ENCODE measurements at places on chromosomes 4 and X.
A peak's percentile ranks its signal among the peaks of the same experiment; 100 is the strongest.

GRCh38 chrX:69280933-69281332 lies 115.7 kb upstream of the PJA1 start:
- no peak for DNase-seq

- peak; percentile 53 for DNase-seq
Observed at GRCh38 chr4:151822331-151822730, 61.5 kb upstream of the GATB start.

DNA sequence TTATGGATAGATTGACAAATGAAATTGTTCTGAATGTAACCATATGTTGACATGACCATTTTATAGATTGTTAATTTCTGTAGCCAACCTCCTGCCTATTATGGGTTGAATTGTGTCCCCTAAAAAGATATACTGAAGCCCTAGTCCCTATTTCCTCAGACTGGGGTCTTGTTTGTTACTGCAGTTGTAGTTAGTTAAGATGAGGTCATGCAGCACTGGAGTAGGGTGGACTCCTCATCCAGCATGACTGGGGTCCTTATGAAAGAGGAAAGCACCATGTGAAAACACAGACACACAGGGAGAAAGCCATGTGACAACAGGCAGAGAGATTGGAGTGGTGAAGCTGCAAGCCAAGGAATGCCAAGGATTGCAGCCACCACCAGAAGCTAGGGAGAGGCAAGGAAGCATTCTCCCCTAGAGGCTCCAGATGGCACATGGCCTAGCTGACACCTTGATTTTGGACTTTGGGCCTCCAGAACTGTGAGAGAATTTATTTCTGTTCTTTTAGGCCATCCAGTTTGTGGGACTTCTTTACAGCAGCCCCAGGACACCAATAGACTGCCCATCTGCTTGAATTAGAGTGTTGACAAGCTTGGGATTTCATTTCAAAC lies 14.0 kb downstream of the MTM1 start:
- DNase-seq: no peak

DNA sequence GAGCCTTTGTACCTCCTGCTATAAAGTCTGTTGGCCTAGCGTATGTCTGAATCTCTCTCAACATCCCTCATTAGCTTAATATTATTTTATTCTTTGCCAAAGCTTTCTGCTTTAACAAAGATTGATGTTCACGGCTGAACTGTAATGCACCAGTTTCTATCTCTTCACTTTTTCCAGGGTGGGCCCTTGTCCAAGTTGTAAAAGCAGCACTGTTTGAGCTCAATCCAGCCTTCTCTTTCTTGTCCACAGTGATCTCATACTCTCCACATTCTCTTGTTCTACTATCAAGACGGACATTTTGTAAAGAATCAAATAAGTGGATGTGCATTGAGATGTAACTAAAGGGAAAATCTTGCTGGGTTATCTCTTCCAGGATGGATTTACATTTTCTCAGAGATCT lies 34.4 kb upstream of the RTL3 start:
- no peak for DNase-seq

DNA sequence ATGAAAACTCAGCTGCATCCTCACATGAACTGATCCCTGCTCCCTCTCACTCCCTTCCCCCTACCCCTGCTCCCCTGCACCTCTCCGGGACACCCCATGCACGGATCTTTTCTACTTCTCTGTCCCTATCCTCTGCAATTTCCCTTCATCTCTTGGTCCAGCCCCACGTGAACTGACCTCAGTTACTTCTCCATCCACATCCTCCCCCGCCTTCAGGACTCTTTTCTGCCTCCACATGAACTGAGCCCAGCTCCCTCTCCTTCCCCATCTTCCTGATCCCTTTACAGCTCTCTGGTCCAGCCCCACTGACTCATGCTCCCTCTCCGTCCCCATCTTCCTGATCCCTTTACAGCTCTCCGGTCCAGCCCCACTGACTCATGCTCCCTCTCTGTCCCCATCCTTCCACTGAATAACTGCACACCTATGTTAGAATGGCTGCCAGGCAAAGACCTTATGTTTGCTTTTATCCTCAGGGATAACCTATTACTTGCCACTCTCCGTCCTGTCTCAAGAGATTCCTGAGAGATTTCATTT lies 5.6 kb downstream of the CETN2 start:
- no peak for DNase-seq

- no peak for DNase-seq
Observed at GRCh38 chr4:133129237-133129636, 19.9 kb upstream of the PCDH10 start.

GRCh38 chr4:90841676-90842075 lies 714.5 kb downstream of the CCSER1 start:
- DNase-seq: no peak

GRCh38 chrX:136256026-136256425 lies 4.8 kb upstream of the MAP7D3 start:
- DNase-seq: no peak

DNA sequence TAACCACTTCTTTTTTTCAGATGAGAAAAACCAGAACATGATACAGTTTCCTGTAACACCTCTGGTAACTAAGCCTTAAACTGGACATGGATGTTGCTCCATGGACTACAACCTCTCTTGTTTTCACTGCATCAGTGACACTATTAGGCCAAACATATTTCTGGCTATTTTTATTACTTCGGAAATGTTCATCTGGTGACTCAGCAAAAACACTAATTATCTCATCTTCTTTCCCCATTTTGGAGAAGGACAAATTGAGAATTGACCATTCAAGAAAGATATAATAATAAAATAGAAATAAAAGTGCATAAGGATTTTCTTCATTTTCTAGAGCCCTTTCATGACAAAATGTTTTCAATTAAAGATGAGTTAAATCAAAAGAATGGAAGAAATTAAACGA lies 361.9 kb upstream of the TECRL start:
- no peak for DNase-seq

GRCh38 chr4:155085843-155086530 lies 122.4 kb upstream of the NPY2R start:
- DNase-seq: no peak

DNA sequence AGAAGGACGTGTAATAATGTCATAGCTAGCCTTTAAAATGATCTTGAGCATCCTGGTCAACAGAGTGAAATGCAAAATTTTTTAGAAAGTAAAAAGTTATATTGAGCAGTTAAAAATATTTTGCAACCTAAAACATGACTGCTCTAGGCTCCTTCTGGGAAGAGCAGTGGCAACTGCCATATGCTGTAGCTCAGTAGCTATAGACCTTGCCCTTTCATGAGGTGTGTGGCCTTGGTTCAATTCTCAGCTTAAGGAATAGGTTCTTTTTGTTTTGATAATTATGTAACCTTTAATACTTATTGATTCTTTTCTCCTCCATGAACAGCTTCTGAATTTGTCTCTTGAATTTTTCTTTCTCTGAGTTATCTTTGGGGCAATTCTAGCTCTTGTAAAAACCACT lies 105.0 kb downstream of the ARSJ start:
- DNase-seq: no peak

- no peak for DNase-seq
Observed at GRCh38 chr4:100511896-100512295, 5.9 kb downstream of the EMCN start.

DNA sequence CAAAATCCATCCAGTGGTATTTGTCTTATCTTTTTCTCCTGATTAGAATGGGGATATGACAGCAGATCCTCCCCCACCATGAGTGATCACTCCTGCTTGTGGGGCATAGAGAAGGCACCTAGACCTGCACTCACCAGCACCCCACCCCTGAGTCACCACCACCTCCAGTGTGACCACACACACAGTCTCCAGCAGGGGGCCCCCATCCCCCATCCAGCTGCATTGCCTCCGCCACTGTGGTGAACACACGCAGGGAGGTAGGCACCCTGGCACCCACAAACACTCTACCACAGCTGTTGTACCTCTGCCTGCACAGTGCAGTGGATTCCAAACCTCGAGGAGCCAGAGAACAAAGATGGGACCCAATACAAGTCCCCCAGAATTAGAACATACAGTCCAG lies 9.0 kb upstream of the MAGEA8 start:
- no peak for DNase-seq

GRCh38 chr4:148332486-148332885 lies 109.7 kb downstream of the NR3C2 start:
- no peak for DNase-seq

DNA sequence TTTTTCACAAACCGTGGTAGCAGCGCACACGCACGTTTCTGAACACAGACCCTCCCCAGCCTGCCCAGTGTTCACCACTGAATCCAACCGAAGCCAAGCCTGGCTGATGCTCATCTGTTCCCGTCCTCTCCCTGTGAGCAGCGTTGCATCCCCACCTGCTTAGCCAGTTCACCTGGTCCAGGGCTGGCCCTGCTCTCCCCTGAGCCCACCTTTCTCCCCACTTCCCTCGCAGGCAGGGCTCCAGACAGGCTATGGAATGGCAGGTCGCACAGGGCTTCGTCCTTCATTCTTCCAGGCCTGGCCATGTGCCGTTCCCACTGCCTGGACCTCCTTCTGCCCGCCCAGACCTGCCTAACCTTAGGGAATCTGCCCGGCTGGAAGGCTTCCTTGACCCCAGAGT lies 246.9 kb downstream of the EVC2 start:
- no peak for DNase-seq

- no peak for DNase-seq
Observed at GRCh38 chr4:127501103-127501502, 131.7 kb upstream of the INTU start.

DNA sequence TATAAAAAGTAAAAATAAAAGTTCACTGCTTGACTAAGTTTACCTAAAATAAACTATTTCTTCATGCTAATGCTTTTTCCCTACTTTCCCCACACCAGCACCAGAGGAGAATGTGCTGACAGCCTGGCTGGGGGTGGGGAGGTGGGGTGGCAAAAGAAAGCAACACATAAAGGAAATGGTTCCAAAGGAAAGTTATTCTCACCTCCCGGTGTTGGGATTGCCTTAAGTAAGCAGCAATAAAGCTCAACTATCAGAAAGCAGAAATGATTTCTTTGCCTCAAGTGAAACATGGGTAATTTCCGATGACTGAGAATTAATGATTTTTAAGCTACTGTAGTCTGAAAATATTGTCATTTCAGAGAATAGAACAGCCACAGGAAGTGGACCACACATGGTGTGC lies 84.5 kb upstream of the DKK2 start:
- DNase-seq: no peak

GRCh38 chrX:23732704-23733103 lies 10.4 kb downstream of the ACOT9 start:
- DNase-seq: no peak

GRCh38 chrX:75115707-75116413 lies 40.2 kb downstream of the ABCB7 start:
- no peak for DNase-seq

DNA sequence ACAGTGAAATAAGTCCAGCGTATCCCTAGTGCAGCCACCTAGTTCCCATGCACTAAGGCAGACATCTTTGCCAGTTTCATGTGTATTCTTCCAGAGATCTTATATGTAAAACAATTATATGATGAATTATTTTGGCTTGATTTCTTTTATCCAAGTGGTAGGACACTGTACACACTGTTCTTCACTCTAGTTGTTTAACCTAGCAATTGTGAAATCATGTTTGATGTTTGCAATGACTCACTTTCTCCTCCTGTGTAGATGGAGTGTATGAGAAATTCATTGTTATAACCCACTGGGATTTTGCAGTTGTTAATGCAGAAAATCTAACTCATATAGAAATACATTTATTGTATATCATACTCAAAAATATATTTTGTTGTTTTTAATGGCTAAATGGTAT lies 17.5 kb upstream of the TBC1D1 start:
- DNase-seq: peak; percentile 28

GRCh38 chrX:119686087-119686691 lies 6.8 kb downstream of the SEPTIN6 start:
- DNase-seq: peak; percentile 38

- no peak for DNase-seq
Observed at GRCh38 chr4:74385386-74385785, 20.4 kb downstream of the EREG start.

DNA sequence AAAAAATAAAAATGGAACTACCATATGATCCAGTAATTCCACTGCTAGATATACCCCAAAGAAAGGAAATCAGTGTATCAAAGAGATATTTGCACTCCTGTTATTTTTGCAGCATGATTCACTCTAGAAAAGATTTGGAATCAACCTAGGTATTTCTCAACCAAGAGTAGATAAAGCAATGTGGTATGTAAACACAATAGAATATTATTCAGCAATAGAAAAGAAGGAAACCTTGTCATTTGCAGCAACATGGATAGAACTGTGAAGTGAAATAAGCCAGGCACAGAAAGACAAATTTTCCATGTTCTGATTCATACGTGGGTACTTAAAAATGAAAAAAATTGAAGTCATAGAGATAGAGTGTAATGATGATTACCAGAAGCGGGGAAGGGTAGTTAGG lies 362.3 kb upstream of the EPHA5 start:
- no peak for DNase-seq

Measured in AG08395 (cell line).